ENCODE measurements at places on chromosomes 1 and 21.

- no peak for DNase-seq
These were observed 315.0 kb downstream of the TGFB2 start for GRCh38 chr1:218659911-218660677.

DNA sequence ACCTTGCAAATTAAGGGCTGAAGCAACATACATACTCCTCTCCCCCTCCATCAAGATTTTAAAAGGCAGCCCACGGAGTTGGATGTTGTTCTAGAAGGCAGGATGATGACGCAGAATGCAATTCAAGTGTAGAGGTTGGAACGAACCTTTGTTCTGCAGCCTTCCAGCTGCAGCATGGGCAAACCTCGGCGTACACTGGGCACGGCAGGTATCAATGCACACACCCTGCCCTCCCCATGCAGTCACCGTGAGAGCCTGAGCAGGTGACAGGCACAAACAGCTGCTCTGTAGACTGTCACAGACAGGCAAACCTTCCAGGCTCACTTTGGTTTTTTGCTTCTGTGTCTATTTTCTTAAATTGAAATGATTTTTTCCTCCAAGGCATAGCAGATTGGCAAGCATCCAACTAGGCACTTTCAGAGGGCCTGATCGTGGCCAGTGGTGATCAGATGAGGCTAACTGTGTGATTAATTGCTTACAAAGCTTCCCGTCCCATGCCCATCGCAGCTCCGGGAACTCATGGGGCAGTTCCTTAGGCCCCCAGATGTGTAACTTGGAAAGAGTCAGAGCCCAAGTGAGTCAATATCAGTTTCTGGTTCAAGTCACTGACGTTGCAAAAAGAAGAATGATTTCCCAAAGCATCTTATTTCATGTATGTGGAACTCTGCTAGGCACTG, 82.3 kb downstream of the ITPKB start:
- peak; percentile 65 for DNase-seq

GRCh38 chr1:211734359-211734758, 58.9 kb upstream of the NEK2 start:
- no peak for DNase-seq

GRCh38 chr1:155174324-155175280, 953 bp downstream of the TRIM46 start:
- DNase-seq, result no peak

- DNase-seq, result no peak
These were observed 64.3 kb downstream of the ANKRD13C start for GRCh38 chr1:70290218-70290617.

DNA sequence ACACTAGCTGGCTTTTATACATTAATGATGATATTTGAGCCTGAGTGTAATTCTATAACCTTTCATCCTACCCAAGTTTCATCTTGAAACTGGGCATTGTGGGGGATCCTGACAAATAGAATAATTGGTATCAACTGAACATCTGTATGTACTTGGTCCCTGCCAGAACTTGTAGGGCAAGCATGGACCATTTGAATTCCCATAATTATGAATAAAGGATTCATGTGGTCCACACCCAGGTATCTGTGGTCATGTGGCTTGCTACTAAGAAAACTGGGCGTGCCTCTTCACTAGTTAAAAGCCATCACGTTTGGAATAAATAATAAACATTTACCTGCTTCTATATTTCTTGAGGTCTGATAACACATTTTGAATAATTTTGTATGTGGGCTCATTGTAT, 20.6 kb upstream of the VTCN1 start:
- no peak for DNase-seq

DNA sequence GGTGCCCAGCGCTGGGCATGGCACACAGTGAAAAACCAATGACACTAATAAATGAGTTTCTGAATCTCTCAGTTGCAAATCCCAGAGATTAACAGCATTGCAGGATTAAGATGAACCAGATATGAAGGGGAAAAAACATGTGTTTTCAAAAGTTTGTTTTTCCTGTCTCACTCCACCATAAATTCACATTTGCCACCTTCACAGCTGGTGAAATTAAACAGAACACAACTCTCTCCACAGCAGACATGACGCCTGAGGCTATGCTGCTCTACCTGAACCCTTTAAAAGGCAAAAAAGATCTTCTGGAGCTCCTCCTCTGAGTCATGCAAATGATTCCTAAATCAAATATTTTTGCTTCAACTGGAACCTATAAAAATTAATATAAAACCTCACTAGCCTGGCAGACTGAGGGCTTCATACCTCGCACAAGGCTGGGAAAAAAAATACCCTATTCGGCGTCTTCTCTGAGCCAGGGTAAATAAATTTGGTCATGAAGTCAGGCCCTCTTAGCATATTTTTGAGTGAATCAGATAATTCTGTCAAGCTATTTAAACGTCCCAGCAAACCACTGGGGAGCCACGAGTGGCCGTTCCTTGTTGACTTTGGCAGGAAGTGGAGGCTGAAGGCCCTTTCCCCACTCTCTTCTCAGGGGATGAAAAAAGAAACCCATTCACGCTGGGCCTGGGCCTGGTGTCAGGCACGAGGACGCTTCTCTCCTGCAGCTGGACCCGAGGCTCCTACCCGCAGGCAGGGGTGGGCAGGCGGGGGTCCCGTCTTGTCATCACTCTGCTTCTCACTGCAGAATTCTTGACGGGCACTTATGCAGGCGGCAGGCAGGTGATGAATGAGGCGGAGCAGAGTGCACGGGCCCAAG, 53.0 kb downstream of the DMRTB1 start:
- DNase-seq, result no peak

DNA sequence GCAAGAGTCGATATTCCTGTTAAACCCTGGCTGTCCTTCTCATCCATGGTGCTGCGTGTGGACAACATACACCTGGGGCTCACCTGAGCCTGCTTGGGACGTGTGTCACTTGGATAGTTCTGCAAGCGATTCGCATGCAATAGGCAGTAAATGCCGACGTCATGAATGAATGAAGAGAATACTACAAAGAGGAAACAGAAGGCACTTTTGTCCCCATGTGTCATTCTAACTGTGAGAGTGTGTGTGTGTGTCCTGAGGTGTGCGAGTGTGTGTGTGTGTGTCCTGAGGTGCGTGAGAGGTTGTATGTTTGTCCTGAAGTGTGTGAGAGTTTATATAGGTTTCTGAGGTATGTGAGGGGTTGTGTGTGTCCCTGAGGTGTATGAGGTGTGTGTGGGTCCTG, 647 bp upstream of the TCP10L start:
- DNase-seq, result no peak

DNA sequence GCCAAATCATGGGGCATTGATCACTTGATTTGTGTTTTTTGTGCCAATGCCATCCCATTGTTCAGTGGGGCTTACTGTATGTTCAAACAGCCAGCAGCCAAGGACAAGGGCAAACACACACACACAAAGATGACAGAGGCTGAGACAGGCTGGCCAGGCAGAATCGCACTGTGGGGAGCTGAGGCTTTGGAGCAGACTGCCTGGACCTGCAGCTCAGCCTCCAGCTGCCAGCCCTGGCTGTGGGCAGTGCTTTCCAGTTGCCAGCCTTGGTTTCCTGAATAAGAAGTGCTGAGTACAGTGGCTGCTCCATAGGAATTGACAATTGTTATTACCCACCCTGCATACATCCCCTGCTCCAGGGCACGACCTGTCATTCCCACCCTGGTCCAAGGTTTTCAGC, 16.9 kb upstream of the PCP4 start:
- no peak for DNase-seq

GRCh38 chr1:153563991-153564390, 1.7 kb downstream of the S100A2 start:
- no peak for DNase-seq

DNA sequence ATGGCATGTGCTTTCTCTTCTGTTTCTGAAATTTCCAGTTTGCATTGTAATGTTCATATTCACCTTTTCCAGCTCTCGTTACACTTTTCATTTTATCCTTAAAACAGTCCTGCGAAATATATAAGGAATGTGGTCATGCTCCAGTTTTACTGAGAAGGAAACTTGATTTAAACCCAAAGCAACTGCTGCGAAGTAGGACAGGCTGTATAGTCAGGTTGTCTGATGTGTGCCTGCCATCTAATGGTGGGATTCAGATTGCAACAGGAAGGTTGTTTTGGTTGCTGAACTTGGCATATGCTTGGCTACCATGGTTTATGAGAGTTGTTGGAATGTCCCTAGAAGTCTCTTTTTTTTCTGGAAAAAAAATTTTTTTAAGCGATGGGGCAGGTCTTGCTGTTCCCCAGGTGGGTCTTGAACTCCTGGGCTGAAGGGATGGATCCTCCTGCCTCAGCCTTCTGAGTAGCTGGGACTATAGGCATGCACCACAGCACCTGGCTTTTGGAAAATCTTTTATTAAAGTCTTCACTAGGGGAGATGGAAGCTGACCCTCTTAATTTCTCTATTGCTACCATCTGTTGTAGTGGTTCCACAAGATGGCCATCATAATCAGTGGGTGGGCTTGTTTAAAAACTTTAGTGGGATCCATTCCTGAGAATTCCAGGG, 86.9 kb downstream of the UCK2 start:
- no peak for DNase-seq

- no peak for DNase-seq
These were observed 22.0 kb downstream of the CNST start for GRCh38 chr1:246588159-246588721.

- DNase-seq, result no peak
These were observed 5.9 kb downstream of the BLACAT1 start for GRCh38 chr1:205449750-205450443.

GRCh38 chr1:10193288-10193687, 17.1 kb upstream of the KIF1B start:
- DNase-seq, result no peak

DNA sequence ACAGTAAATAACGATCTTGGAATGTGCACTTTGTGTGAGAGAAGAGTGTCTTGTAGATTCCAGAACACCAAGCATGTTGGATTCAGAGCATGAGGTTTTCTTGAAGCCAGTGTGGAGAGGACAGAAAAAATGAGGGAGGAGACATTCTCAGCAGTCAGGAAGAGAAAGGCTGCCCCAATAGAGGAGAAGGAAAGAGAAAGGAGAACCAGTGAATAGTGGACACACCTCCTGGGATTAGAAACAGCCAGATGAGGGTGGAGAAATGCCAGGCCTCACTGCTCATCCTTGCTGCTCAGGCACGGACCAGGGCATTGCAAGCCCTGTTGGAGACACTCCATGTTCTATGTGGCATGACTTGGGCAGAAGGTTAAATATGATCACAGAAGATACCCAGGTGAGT, 69.0 kb upstream of the KAZN start:
- DNase-seq, result no peak

GRCh38 chr21:18334066-18334465, 69.5 kb downstream of the TMPRSS15 start:
- DNase-seq, result no peak

DNA sequence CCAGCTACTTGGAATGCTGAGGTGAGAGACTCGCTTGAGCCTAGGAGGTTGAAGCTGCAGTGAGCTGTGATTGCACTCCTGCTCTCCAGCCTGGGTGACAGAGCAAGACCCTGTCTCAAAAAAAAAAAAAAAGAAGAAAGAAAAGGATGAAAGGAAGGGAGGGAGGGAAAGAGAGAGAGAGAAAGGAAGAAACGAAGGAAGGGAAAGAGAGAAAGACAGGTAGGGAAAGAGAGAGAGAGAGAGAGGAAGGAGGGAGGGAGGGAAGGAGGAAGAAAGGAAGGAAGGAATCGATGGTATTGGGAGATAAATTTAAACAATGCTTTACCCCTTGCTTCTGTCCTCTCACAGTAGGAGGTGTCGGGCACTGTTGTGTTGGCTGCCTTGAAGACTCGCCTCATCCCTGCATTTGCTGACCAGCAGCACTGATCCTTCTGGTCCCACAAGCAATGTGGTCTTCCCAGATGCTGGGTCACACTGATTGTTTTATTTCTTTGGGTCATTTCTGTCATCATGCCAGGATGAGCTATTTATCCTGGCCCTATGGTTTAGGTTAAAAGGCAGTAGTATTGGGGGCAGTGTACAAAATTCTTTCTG, 30.9 kb downstream of the GPR137B start:
- DNase-seq, result no peak

- DNase-seq, result no peak
These were observed 41.6 kb upstream of the TMEM52 start for GRCh38 chr1:1960480-1961196.

DNA sequence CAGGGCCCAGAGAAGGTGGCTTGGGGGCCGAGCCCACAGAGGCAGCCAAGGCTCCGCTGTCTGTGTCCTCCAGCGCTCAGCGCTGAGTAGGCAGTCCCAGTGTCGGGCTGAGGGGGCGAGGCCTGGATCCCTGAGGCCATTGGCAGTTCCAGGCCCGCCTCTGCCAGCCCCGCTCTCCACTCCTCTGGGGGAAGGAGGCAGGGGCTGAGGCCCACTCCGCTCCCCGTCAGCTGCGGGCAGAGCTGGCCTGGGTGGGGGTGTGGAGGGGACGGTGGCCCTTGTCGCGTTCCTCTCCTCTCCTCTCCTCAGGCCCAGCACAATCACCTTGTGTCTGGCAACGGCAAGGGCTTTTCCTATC, 132.8 kb downstream of the CASZ1 start:
- no peak for DNase-seq

- DNase-seq, result no peak
These were observed 28.4 kb downstream of the VTCN1 start for GRCh38 chr1:117182319-117182718.

- DNase-seq, result no peak
These were observed 135.9 kb downstream of the ACBD6 start for GRCh38 chr1:180366371-180367068.

DNA sequence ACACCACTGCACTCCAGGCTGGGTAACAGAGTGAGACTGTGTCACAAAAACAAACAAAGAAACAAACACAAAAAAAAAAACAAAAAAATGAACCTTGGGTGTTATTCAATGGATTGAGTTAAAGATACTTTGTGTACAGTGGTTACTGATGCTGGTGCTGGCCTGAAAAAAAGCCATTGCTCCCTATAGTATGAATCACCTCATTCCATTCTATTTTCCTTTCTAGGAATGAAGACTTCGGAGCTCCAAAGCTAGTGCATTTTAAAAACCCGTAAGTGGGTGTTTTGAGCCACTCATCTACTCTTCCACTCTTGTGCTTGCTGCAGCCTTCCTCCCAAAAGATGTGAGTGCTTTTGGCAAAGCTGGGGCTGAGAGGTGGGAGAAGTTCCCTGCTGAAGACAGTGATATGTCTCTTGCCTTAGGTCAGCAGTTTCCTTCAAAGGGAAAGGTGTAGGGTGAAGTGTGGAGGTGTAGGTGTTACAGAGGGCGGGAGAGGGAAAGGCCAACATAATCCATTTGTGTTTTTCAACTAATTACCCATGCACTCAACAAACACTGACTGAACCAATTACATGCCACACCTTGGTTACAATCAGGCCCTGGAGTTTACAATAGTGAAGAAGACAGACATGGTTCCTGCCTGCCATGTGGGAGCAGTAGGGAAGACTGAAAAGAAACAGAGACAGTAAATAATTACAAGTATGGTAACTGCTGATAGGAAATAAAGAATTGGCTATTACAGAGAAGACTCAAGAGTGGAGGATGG, 55.0 kb upstream of the SERBP1 start:
- no peak for DNase-seq

DNA sequence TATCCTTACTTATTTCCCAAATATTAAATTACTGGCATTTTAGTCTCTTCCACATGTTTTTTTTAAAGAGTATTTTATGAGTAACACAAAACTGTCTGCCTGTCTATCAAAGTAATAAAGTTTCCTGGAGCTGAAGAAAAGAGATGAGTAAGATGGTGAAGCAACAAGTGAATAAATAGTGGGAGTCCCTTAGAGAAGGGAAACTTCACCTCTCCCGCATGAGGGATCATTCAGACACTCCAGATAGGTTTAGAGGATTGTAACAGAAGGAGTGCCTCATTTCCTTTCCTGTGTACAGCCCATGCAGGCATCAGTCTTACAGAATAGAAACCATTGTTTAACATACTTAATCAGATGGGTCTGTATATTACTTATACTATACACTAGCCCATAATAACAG, 205.7 kb downstream of the USP25 start:
- DNase-seq, result no peak

- no peak for DNase-seq
These were observed 36.6 kb upstream of the POU2F1 start for GRCh38 chr1:167184081-167184480.

Measured in GM04503 (cell line).